ENCODE measurements at places on chromosomes 4 and X. TPM values are rescaled to one million over a fixed set of nuclear protein-coding genes. Genes with fewer than 3 reads are reported as not detected.

The WNK3 gene
- not detected for total RNA-seq

The CDKL2 gene
- 0.64 TPM for total RNA-seq

The MAGEE1 gene
- total RNA-seq: 4.6 TPM

The POF1B gene
- total RNA-seq: 3.3 TPM

The NPY2R gene
- total RNA-seq: 0.08 TPM

The MAML3 gene
- total RNA-seq: 9.5 TPM

The COX7B2 gene
- total RNA-seq: not detected

The SH2D1A gene
- total RNA-seq: not detected

The CCKAR gene
- not detected for total RNA-seq
